Stimulated activated CD8-positive, alpha-beta memory T cell treated with anti-CD3 and anti-CD28 coated beads, Interleukin-15, amount 100 ng/mL, for 4 hours (primary cell): ENCODE measurements at places on chromosomes 6 and 20.

DNA sequence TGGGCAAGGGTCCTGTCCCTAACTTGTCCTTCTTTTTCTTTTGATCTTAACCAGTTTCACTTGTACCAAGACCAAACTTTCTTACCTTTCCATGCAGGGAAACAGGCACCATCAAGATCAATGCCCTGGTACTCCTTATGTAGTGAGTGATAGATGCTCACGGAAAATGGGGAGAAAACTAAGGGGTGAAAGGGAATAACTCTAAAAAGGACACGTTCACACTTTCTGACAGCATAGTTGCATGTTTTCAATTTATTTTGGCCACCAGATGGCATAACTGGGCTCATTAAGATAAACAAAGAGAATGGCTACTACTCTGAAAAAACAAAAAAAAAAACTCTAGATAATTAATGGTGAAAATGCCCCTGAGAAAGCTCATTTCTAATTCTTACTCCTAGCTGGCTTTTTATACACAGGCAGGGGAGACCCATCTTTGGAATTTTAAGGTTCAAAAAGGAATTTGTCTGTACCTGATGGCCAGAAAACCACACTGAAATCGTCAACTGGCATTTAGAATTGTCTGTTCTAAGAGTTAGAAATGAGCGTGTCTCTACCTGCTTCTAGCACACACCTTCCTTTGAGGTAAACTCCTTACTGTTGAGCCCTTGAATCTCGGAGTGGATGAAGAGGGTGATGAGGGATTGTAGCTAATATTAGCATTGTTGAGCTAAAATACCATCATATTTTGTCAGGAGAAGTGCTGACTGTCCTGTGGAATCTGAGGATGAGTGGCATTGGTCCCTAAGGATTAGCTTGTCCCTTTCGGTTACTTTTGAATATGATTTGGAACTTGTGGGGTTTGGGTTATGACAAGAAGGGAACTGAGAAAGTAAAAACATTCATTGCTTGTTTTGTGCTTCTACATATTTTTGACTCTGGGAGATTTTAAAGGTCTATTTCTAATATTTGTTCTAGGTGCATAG is 62.2 kb upstream of the DDR1 start:
- no peak for DNase-seq

- DNase-seq: no peak
Observed at GRCh38 chr6:163333701-163334663, 80.5 kb upstream of the QKI start.

GRCh38 chr6:37882724-37883413 is 63.3 kb downstream of the ZFAND3 start:
- DNase-seq: no peak

GRCh38 chr6:105993341-105994117 is 92.6 kb upstream of the PRDM1 start:
- no peak for DNase-seq

DNA sequence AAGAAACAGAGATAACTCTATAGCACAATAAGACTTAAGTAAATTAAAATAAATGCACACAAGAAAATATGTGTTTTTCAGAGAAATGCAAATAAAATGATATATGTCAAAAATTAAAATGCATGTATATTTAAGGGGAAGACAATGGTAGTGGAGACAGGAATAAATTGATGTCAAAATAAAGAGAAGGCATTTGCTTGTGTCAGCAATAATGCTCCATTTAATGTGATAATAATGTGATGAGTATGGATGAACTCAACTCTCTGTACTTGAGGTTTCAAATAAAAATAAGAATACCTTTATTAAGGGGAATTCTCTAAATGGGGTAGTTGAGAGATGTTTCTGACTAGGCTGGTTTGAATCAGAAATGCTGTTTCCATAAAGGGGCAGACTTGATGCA is 45.7 kb upstream of the BCKDHB start:
- no peak for DNase-seq
